ENCODE measurements at places on chromosomes 11 and 22.

GRCh38 chr11:70799386-70799785 lies 401.1 kb downstream of the CTTN start:
- peaks cover 8% of the 10 kb centered on the region for H3K27me3 ChIP-seq
- DNase-seq: no peak
- H3K4me3 ChIP-seq: no peak overlapping the region

DNA sequence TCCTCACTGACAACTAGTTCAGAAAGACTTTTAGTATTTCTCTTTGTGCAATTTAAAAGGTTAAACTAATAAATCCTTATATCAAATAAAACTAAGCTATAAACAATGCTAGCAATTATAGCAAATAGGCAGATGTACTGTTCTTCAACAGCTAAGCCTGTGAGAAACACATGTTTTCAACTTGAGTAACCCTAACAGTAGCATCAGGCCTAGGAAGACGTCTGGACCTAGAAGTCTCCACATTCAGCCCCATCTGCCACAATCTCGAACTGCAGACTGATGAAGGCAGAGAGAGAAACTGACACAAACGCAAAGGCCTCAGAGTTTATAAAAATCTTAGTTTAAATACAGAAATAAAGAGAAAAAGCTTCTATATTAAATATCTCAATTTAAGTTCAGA lies 2.5 kb downstream of the ST13 start:
- no peak overlapping the region for H3K27ac ChIP-seq
- H3K27me3 ChIP-seq: peaks cover 2% of the 10 kb centered on the region
- peaks cover 55% of the 10 kb centered on the region for H3K4me1 ChIP-seq
- peak overlapping the region; percentile 92 for H3K4me3 ChIP-seq
- DNase-seq: no peak
- peaks cover 28% of the 10 kb centered on the region for H3K36me3 ChIP-seq

- H3K27me3 ChIP-seq: no peaks in the 10 kb centered on the region
- H3K4me3 ChIP-seq: no peak overlapping the region
Observed at GRCh38 chr11:66674964-66675602, 2.6 kb downstream of the RBM4B start.

DNA sequence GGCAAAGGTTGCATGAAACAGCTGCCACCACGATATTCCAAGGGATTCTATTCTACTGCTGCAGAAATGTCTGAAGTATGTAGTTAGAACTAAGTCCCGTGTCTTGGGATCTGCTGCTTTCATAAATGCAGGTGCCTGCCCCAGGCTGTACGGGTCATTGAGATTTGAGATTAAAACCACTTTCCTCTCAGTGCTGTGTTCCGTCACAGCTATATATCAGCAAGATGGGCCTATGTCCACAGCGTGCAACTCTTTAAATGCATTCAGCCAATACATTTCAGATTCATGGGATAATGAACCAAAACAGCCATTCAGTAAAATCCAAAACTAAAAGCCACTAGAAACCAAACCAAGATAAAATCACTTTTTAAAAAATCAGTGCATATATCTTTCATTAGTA lies 107.3 kb upstream of the LUZP2 start:
- no peaks in the 10 kb centered on the region for H3K4me1 ChIP-seq
- no peak for DNase-seq
- no peaks in the 10 kb centered on the region for H3K27me3 ChIP-seq
- no peak overlapping the region for H3K27ac ChIP-seq
- no peak overlapping the region for H3K4me3 ChIP-seq

DNA sequence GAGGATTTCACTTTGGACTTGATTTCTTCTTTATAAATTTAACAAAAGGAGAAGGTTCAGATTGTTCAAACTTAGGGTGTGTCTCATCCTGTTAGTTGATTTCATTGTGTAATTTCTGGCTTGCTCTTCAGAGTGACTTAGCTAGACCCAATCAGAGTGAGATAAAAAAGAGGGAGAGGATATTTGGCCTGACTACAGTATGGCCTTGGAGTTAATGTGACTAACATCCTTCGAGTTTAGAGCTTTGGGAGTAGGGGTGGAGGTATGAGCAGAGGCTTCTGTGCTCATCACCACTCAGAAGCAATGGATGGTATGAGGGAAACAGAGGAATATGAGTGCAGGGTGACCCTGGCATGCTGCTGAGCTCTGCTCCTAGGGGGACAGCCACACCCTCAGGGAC lies 114.2 kb downstream of the ME3 start:
- no peaks in the 10 kb centered on the region for H3K4me1 ChIP-seq
- DNase-seq: no peak
- peaks cover 4% of the 10 kb centered on the region for H3K27me3 ChIP-seq
- no peak overlapping the region for H3K4me3 ChIP-seq

- peaks cover 10% of the 10 kb centered on the region for H3K36me3 ChIP-seq
- peaks cover 67% of the 10 kb centered on the region for H3K4me1 ChIP-seq
- peak overlapping the region; percentile 92 for H3K4me3 ChIP-seq
- DNase-seq: no peak
Observed at GRCh38 chr11:63840356-63841060, 1.6 kb downstream of the MARK2 start.

- H3K36me3 ChIP-seq: peaks cover 4% of the 10 kb centered on the region
- peaks cover 15% of the 10 kb centered on the region for H3K4me1 ChIP-seq
- H3K27me3 ChIP-seq: peaks cover 2% of the 10 kb centered on the region
- H3K27ac ChIP-seq: no peak overlapping the region
Observed at GRCh38 chr11:71538666-71538990, 803 bp downstream of the KRTAP5-8 start.

GRCh38 chr11:124778281-124778680 lies 16.2 kb upstream of the ESAM start:
- peaks cover 9% of the 10 kb centered on the region for H3K36me3 ChIP-seq
- no peak for DNase-seq
- H3K4me3 ChIP-seq: no peak overlapping the region
- H3K4me1 ChIP-seq: peaks cover 14% of the 10 kb centered on the region
- no peak overlapping the region for H3K27ac ChIP-seq

DNA sequence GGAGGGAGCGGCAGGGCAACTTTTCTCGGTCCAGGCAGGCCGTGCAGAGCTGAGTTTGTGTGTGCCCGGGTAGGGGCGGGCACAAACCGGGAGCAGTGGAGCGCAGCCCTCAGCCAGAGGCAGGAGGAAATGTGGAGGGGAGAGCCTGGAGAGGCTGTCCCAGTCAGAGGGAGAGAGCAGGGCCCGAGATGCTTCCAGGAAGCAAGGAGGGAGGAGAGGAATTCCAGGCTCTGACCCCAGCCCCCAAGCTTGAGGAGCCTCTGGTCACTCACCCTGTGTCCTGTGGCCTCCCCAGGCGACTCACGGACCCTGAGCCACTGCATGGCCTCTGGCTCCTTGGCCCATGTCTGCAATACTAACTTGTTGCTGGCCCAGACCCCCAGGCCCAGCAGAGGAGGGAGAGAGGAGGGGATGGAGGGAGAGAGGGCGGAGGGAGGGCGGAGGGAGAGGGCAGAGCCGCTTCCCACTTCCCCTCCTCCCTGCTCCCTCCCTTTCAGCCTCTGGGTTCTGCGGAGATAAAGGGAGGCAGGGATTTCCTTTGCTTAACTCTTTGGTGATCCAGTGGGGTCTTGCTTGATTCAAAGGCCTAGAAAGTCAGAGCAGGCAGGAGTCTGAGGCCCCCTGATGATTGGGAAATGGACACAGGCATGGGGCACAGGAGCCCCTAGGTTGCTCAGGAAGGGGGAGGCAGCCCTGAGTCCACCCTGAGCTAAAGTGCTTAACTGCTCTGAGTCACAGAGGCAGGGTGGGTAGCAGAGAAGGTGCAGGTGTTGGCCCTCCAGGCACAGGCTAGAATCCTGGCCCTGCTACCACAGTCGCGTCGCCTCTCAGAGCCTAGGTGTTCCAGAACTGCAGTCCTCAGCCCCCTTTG lies at the start of gene C1QTNF6:
C1QTNF6 (minus strand) TSS at position 357 of the 871 bp plus-strand sequence; CDS start at position 323, 34 bp downstream.
- peaks cover 7% of the 10 kb centered on the region for H3K36me3 ChIP-seq
- no peak within 1 kb of the TSS for H3K27ac ChIP-seq
- H3K4me3 ChIP-seq: no peak within 1 kb of the TSS
- H3K27me3 ChIP-seq: no peaks in the 10 kb centered on the region

- H3K4me1 ChIP-seq: no peaks in the 10 kb centered on the region
- no peak overlapping the region for H3K27ac ChIP-seq
- no peak overlapping the region for H3K4me3 ChIP-seq
- DNase-seq: no peak
Observed at GRCh38 chr11:36022882-36023281, 79.0 kb downstream of the LDLRAD3 start.

DNA sequence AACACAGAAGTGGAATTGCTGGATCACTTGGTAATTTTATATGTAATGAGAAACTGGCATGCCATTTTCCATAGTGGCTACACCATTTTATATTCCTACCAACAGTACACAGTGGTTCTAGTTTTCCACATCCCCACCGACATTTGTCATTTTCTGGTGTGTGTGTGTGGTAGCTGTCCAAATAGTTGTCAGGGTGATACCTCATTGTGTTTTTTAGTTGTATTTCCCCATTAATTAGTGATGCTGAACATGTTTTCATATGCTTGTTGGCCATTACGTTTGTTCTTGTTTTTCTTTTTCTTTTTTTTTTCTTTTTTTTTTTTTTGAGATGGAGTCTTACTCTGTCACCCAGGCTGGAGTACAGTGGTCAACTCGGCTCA lies 12.2 kb downstream of the NEU3 start:
- no peak overlapping the region for H3K4me3 ChIP-seq
- DNase-seq: no peak
- H3K27me3 ChIP-seq: no peaks in the 10 kb centered on the region
- peaks cover 25% of the 10 kb centered on the region for H3K36me3 ChIP-seq

DNA sequence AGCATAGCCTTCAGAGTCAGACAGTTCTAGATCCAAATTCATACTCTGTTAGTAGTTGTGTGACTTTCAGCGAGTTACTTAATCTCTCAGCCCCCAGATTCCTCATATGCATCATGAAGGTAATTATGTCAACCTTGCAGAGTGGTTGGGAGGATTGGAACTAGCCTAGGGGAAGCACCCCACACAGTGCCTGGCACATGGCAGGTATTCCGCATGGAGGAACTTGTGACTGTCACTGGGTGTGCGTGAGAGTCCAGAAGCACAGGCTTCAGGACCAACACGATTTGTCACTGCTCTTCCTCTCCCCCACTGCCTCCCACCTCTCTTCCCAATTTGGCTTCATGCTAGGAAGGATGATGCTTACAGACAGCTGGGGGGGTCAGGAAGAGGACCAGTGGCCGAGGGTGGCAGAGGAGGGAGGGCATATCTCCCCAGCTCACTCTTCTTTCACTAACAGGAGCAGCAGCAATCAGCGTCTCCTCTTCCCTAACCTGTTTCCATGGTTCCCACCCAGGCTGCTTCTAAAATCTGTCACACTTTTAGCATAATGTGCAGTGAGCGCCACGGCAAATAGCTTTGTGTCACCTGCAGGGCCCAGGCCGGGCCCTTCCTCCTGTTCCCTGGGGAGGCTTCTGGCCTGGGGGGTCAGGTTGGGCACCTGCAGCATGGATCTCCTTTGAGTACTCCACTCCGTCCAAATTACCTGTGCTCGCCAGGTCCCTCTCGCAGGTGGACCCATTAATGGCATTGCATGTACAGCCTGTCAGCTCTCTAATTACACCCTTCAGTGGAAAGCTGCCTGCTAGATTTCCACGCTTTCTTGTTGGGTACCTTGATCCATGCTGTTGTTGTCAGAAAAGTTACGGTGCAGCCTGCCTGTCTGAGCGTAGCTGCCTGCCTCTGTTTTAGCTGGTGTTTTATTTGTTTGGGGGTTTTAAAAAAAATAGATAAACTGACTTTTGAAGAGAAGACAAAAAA lies 400.4 kb downstream of the NXPE2 start:
- no peak overlapping the region for H3K4me3 ChIP-seq
- no peak for DNase-seq
- H3K27ac ChIP-seq: no peak overlapping the region
- H3K27me3 ChIP-seq: no peaks in the 10 kb centered on the region
- H3K4me1 ChIP-seq: no peaks in the 10 kb centered on the region

DNA sequence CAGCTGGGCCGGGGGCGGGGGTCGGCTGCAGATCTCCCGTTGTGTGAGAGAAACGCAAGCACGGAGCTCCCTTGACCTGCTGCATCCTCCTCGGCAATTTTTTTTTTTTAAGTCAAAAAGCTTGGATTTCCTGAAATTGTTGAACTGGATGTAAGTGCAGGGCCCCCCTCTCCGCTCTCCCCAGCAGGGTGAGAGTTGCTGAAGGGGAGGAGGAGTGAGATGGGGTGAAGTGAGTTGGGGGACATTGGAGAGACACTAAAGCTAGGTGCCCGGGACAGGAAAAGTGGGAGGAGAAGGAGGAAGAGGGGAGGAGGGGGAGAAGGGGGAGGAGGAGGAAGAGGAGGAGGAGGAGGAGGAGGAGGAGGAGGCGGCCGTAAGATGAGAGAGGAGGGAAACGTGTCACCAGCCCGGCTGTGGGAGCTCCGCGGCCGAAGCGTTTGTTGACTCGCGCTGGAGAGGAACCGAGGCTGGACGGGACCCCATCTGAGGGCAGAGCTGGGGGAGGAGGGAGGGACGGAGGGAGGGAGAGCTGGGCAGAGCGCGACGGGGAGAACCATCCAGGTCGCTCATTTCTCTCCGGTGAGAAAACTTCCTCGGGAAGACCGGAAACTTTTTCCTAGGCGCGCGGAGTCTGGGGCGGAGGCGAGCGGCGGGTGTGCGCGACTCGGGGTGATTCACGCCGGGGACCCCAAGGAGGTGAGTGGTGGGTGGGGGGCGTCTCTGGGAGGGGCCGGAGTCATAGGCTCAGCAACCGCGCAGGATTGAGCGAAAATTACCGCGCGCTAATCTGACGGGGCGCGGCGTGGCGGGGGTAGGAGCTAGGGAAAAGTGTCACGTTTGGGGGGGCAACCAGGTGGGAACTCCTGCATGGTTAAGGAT lies 80.2 kb downstream of the PRR5L start:
- H3K27ac ChIP-seq: peak overlapping the region; percentile 76
- peak; percentile 29 for DNase-seq
- H3K4me1 ChIP-seq: peaks cover 36% of the 10 kb centered on the region
- H3K27me3 ChIP-seq: peaks cover 69% of the 10 kb centered on the region
- peak overlapping the region; percentile 87 for H3K4me3 ChIP-seq
- H3K36me3 ChIP-seq: peaks cover 6% of the 10 kb centered on the region

DNA sequence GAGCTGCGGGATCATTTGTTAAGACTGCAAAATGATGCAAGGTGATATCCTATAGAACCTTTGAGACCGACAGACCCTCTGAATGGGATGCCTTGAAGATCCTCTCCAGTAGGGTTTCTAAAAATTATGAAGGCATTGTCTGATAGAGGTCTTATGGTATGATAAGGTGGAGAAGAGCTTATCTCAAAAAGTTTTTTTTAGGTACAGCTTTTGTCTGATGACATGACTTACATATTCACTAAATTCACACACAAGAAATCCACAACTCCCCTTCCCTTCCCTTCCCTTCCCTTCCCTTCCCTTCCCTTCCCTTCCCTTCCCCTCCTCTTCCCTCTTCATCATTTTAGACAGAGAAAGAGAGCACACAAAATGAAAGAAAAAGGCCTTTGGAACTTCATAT lies 118.4 kb upstream of the CTSC start:
- H3K27ac ChIP-seq: no peak overlapping the region
- H3K4me3 ChIP-seq: no peak overlapping the region

DNA sequence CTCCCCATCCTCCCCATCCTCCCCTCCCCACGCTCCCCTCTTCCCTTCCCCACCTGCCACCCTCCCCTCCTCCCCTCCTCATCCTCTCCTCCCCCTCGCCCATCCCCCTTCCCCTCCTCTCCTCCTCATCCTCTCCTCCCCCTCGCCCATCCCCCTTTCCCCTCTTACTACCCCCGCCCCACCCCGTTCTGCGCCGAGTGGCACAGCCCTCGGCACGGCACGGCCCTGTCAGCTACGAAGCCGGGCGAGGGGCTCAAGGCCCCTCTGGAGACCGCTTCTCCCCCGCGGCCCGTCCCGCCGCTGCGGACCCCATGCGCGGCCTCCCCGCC lies 449.9 kb downstream of the OPCML start:
- H3K4me3 ChIP-seq: no peak overlapping the region
- DNase-seq: no peak
- H3K36me3 ChIP-seq: no peaks in the 10 kb centered on the region
- peaks cover 29% of the 10 kb centered on the region for H3K27me3 ChIP-seq
- no peak overlapping the region for H3K27ac ChIP-seq
- H3K4me1 ChIP-seq: no peaks in the 10 kb centered on the region

Measured in activated naive CD8-positive, alpha-beta T cell treated with anti-CD3 and anti-CD28 coated beads, Interleukin-2, amount 50 U/mL, for 24 hours (primary cell).